ENCODE measurements at places on chromosomes 7 and 10.

DNA sequence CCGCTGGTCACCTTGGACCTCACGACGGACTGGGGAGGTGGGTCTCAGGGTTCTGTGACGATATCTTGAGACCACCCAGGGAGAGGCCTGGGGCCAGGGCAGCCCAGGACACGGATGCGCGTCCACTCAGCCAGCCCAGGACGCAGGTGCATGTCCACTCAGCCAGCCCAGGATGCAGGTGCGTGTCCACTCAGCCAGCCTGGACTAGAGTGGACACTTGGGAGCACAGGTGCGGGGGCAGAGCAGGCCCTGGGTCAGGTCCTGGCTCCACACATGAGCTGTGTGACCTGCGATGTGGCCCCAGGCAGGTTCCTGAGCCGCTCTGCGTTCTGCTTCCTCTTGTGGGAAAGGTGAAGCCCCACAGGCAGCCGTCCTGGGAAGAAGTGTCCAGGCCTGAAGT lies 22.2 kb downstream of the KNDC1 start:
- no peak for DNase-seq

GRCh38 chr7:105578496-105578895 lies 2.8 kb downstream of the EFCAB10 start:
- DNase-seq = no peak

DNA sequence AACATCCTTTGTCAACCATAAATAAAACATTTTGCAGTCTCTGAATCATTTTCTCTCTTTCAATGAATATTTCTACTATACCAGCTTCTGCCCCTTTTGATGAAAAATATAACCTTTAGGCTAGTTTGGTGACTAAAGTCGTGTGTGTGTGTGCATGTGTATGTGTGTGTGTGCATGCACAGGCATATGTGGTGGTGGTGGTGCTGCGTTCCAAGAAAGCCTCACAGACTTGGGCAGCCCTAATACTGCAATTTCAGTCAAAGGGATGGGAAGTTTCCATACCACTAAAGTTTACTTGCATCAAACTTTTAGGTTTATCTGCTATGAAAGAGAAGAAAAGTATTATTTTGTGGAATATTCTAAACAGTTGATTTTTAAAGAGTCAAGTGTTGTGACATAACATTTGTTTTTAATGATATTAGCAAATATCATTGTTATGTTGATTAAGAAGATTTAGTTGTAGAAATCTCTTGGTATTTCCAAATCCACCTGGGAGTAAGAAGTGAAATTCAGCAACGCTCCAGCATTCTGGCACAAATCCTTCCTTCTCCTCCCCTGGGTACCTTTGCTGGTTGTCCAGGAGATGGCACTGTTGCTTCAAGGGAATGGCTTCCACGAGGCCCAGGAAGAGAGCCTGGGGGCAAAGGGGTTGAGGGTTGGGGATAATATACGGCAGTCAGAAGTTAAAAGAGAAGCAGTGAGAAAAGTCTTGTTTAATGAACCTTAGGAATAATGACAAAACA lies 41.5 kb downstream of the ASB4 start:
- DNase-seq = peak; percentile 50

DNA sequence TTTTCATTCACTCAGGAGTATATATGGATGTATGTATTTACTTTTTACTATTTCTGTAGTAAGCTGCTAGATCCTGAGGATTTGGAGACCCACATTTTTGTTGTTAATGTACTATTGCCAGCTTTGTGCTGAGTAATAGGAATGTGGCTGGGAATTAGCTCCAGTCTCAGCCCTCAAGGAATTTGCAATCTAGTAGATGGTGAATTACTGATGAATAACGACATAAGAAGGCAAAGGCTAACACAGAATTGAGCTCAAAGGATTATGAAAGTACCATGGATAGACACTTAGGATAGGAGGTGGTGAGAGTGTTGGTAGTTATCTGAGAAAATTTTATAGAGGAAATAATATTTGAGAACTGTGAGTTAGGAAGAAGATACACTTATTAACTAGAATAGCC lies 19.9 kb downstream of the CASD1 start:
- DNase-seq = no peak
